ENCODE measurements at places on chromosomes 11 and 22.

- peak; percentile 56 for DNase-seq
Measured at GRCh38 chr11:41281131-41281742, 178.2 kb downstream of the LRRC4C start.

DNA sequence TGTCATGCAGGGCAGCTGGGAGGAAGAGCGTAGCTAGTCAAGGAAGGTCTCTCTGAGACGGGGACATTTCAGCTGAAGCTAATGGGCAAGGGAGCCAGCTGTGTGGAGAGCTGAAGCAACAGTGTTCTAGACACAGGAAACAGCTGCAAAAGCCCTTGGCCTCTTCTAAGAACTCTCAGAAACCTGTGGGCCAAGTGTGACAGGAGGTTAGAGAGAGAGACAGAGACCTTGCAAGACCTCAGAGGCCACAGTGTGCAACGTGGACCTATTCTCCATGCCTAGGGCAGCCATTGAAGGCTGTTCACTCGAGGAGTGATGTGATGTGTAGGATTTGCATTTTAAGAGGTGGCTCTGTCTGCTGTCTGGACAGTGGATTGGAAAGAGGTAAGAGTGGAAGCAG is 48.7 kb upstream of the TNRC6B start:
- DNase-seq = no peak

DNA sequence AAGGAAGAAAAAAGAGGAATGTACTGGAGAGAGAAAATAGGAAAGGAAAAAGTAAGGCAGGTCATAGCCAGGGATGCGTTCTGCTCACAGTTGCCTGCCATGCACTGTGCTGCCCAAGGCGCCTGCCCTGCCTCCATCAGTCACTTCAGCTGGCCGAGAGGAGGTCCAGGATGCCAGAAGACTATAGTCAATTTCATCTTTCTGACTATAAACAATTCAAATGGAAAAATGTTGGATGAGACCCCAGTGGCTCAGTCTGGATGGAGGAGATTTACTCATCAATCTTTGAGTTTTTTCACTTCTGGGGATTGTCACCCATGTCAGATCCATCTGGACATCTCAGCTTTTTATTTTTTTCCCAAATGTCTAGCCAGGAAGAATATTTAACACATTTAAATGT is 36.7 kb upstream of the CLMP start:
- no peak for DNase-seq

DNA sequence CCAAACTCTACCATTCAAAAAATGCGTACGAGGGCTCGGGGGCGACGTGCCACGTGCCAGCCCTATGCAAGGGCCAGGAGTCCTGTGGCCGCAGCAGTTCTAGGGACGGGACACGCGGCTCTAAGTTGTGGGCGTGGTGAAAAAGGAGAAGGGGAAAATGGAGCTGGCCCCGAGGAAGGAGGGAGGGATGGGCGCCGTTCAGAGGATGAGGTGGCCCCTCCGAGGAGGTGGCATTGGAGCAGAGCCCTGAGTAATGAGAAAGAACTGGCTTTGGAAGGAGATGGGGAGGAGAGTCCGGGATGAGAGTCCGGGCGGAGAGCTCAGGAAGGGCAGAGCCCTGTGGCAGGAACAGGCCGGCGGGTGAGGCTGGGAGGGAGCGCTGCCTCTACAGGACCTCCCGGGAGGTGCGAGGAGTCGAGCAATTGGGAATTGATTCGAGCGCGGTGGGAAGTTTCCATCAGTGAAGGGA is 21.0 kb downstream of the OTUB1 start:
- DNase-seq = no peak

- DNase-seq = no peak
Measured at GRCh38 chr11:10160350-10160749, 133.7 kb downstream of the SBF2 start.

DNA sequence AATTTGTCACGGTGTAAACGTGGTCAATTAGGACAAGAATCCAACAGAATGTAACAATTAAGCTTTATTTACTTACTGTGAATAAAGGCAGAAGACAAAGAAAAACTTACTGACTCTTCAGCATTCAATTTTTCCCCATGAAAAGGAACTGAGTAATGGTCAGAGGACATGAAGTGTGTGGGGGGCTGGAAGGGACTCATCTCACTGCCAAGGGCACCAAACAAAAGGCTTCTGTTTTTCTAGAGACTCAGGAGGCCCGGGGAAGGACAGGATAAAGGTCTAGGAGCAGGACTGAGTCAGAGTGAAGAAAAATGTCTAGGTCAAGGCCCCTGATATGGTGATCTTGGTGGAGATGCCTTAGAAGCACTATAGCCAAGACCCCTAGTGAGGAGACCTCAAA is 564.2 kb upstream of the ANO5 start:
- no peak for DNase-seq

DNA sequence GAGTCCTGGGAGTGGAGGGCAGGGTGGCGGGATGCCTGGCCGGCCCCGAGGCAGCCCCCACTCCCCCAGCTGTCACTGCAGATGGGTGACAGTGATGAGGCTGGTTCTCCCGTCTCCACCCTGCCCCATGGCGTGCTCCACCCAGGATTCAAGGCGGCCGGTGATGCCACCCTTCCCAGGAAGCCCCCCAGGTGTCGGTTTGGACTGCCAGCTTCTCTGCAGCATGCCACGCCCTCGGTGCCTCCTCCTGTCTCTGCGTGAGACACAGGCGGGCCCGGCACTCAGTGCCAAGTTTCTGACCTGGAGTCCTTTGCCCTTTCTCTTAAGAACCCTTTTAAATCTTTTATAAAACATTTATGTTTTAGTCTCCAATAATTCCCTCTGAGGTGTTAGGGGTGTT is 71.5 kb downstream of the MPPED1 start:
- no peak for DNase-seq

DNA sequence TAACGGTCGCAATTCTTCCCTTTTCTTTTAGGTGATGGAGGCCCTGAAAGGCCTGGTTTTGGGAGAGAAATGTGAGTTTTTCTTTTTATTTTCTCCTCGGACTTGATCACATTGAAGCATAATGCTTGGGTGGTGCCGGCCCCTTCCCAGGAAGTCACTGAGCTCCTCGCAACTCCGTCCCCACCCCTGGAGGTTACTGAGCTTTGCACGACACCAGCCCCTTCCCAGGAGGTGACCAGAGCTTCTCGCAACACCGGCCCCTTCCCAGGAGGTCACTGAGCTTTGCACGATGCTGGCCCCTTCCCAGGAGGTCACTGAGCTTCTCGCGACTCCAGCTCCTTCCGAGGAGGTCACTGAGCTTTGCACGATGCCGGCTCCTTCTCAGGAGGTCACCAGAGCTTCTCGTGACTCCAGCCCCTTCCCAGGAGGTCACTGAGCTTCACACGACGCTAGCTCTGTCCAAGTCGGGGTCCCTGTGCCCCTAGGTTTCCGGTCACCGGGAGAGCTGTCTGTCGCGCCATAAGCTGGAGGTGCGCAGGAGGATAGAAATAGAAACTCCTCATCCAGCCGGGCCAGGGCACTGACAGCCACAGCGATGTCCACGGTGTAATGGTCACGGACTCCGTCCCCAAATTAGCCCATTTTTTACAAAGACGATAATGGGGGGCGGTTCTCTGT is 586.4 kb downstream of the BRD1 start:
- DNase-seq = no peak

- DNase-seq = no peak
Measured at GRCh38 chr11:22390283-22390655, 52.1 kb downstream of the SLC17A6 start.

DNA sequence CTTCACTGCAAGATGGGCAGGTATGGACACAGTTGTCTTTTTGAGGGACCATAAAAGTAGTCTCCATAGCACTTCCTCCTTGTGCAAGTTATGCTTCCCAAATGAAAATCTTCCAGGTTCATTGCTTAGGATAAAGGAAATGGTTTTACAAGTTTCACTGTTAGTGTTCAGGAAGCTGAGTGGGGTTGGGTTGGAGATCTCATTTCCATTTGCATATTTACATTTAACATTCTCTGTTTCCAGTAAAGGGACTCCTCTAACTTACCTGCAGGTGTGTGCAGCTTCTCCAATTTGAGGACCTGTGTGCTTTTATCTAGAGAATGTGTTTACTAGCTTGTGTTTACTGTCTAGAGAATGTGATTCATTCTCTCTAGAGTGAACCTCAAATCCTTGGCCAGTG is 141.3 kb upstream of the POU2AF2 start:
- no peak for DNase-seq

DNA sequence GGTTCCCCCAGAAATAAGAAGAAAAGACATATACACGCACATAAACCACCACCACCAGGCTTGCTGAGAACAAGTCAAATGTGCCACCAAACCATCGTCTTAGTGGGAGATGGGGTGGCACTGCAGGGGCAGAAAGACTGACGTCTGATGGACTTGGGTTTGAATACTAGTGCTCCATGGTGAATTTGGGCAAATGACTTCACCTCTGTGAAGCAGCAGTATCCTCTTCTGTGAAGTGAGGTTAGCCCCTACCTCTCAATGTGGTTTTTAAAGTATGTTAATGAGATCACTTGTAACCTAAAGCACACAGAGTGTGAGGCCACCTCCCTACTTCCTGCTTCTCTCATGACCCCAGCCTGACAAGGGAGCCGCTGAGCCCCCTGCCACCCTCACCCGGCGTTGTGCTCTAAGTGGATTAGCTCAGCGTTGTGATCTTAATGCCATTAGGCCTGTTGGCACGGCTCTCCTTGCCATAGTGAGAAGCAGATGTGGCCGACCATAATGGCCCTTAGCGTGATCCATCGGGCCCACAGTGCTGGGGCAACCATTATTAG is 14.4 kb downstream of the ZBTB16 start:
- DNase-seq = no peak

- DNase-seq = no peak
Measured at GRCh38 chr11:62555464-62556107, 9.0 kb upstream of the AHNAK start.

GRCh38 chr11:122107566-122107965 is 8.4 kb downstream of the BLID start:
- DNase-seq = no peak

DNA sequence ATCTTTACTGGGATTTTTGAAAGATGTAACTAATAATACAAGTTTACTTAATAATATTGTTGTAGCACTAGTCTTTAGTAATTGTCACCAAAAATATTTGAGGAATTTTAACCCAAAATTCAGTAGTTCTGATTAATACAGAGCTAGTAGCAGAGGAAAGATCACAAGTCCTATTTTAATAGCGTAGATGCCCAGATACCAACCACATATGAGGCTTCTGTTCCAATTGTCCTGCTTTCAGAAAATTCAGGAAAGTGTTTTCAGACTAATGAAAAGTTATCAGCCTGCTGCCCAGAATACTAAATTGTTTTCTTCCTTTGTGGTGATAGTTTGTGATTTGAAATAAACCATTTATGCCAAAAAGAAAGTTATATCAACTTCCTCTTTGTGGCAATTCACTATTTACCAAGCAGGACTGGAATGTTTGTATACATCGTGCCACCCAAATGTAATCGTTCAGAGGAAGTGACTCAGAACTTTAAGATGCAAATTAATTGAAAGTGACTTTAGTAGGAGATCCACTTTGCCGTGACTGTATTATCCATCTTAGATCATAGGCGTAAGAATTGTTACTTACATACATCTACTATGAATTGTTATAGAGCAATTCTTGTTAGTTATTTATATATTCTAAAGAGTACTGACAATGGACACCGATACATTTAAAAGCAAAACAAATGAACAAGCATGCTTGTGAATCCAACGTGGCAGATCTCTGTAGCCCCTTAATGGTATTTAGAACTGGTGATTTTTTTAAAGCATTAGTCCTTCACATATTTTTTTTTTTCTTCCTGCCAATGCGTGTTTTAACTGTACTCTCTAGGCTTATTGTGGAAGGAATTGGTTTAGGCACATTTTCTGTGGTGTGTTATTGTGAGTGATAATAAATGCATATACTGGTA is 231.0 kb downstream of the DDX10 start:
- peak; percentile 15 for DNase-seq

DNA sequence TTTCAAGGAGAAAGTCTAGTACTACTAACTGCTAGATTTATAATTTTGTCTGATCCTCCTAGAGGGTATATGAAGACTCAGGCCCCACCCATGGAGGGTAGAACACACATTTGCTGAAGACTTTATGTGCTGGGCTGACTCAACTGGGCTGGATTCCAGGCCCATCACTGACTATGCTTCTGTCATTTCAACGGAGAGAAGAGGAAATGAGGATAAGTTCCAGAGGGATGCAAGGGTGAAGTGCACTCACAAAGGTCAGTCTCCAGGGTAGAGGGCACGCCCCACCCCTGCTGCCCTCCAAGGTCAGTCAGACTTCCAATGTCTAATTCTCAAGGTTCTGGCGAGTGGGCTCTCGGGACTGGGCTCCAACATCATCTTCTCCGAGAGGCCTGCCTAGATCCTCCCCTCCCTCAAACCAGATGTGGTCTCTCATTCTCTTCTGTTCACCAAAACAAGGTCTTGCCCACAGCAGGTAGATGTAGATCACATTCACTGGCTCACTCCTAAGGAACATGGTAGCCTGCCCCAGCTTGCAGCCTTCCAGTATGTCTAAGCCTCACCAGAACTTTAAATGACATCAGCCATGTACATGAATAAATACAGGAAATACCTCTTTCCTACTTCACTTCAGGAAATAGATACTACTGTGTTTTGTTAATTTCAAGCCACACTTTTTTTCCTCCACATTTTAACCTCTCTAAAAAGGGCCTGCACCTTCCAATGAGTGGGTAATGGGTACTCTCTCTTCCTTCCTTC is 7.3 kb upstream of the C11orf86 start:
- DNase-seq = peak; percentile 65

GRCh38 chr11:62922653-62923431 is 1.7 kb upstream of the CHRM1 start:
- DNase-seq = no peak

DNA sequence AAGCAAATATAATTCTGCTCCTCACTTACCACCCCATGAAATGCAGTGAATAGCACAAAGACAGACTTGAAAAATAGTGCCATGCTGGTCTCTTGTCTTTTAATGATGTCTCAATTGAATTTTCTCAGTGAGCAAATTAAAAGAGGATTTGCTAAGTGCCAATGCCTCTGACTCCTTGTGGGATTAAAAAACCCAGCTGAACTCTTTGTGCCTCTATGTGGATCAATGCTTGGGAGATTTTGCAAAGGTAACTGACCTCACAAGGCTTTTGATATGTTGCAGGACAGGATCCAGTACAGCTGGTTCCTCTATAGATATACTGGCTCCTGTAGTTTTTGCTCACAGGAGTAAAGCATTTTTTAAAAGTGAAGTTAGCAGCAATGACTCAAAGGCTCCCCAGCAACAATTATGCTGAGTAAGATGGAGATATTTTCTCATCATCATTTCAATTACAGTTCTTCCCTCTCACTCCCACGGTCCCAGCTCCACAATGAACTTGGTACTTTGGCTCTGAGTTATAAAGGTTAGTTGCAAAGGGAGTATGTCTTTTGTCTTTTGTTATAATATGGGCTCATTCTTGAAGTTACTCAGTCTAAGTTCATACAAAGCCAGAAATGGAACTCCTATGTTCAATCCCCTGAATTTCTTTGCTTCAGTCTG is 471.5 kb downstream of the LRRC4C start:
- DNase-seq = no peak

DNA sequence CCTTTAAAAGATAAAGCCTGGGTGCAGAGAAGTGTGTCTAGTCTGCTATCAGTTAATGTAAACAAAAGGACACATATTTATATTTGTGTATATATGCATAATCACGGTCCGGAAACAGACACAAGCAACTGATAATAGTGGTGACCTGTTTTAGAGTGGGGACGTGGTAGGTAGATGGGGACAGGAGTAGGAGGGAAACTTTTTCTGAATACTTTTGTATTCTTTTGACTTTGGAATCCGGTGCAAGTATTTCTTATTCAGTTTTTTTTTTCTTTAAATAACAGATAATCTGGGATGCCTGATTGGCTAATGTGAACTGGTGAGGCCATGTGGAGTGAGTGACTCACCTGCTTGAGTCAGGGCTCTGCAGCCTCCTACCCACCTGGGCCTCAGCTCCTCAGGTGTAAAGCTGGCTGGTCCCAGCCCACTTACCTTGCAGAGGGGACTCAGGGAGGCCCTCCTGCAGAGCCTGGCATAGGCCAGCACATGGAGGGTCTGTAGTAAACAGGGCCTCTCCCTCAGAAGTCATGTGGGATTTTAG is 15.3 kb downstream of the MICAL2 start:
- DNase-seq = no peak

Data from RCC 7860 (cell line).